ENCODE measurements at places on chromosomes 3 and 15. TPM values are rescaled to one million over a fixed set of nuclear protein-coding genes. Genes with fewer than 3 reads are reported as not detected.

GRCh38 chr3:188822411-188822810, 349.4 kb upstream of the TPRG1 start:
- DNase-seq, result no peak

- peak; percentile 89 for DNase-seq
These were observed at the start of gene THBS1 for GRCh38 chr15:39580485-39581241. Gene THBS1 (plus strand): TSS chr15:39581079. CDS start chr15:39581858, 779 bp downstream.

DNA sequence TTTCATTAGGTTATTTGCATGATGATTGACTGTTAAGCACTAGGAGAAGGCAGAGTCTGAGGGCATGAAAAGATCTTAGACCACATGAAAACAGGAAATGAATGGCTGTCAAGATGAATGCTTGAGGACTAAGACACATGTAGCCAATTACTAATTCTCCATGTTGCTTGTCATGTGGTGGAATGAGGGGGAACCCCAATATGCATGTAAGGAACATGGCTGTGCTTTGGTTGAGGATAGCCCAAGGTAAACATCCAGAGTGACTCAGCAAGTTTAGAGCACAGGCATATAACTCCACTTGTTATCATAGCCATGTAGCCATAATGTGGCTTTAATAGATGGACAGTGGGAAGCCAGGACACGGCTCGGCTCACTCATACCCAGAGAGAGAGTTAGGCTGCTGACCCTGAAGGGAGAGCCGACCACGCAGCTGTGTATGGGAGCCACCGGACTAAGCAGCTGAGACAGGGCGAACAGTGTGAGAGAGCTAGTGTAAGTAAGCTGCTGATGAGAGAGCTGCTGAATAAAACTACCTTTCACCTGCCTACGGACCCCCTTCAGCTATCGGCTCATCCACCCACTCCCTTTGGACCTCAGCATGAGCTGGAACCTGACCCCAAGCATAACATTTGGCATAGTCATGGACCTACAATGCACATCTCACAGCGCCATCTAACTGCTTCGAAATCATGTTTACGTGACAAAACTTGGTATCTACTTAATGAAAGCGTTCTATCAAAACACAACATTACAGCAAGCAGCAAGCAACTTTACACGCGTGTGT, 37.6 kb downstream of the ANO10 start:
- no peak for DNase-seq

GRCh38 chr15:31156808-31157207, 55.3 kb upstream of the TRPM1 start:
- DNase-seq, result no peak

KBTBD12 gene
- not detected for total RNA-seq

RETNLB gene
- not detected for total RNA-seq

GRCh38 chr3:177320765-177321247, 123.5 kb upstream of the TBL1XR1 start:
- DNase-seq, result no peak

- no peak for DNase-seq
These were observed 340.3 kb downstream of the FOXP1 start for GRCh38 chr3:71243229-71243628.

GRCh38 chr3:131107637-131108433, 81.2 kb downstream of the NEK11 start:
- DNase-seq, result no peak

DNA sequence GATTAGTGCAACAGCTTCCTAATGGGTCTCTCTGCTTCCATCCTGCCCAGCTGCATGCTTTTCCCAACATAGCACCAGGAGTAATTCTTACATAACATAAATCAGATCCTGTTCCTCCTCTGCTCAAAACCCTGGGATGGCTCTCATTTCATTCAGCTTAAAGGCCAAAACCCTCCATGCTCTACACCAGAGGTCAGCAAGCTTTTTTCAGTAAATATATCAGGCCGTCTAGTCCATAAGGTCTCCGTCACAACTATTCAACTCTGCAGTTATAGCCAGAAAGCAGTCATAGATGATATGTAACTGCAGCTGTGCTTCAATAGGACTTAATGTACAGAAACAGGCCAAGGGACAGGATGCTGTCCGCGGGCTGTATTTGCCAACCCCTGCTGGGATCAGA, 202.8 kb upstream of the UBE2E2 start:
- DNase-seq, result no peak

Measured in MCF 10A (cell line).